Esophagus mucosa (tissue), 1 donor: ENCODE measurements at places on chromosomes 3 and 15.

- peak; percentile 70 for ATAC-seq
These were observed 13.2 kb downstream of the GREM1 start for GRCh38 chr15:32730677-32731654.

- peak; percentile 11 for ATAC-seq
These were observed 39.3 kb upstream of the SLC22A13 start for GRCh38 chr3:38226273-38226672.

GRCh38 chr3:127804141-127804540 is 18.2 kb downstream of the MGLL start:
- ATAC-seq, result no peak

- ATAC-seq, result peak; percentile 46
These were observed 22.1 kb downstream of the AMOTL2 start for GRCh38 chr3:134352031-134352671.
